GM12865 (cell line): ENCODE measurements at places on chromosomes 3 and 15.

DNA sequence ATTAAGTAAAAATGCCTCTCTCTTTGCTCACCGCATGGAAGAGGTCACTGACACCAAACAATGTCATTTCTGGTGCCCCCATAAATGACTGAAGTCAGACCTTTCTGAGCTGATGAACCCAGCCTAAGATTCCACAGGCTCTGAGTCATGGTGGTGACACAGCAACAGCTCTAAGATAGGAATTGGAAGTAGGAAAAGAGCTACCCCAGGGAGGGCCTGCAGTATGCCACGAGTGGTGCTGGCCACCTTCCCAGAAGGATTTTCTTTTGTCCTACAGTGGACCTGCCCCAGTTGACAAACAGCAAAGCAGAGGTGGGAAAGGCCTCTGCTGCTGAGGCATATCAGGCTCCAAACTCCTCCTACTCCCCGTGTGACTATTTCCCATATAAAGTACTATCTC, 208.1 kb downstream of the MINAR1 start:
- DNase-seq, result no peak

- DNase-seq, result peak; percentile 21
Measured at GRCh38 chr3:57598765-57599360, 1.7 kb upstream of the ARF4 start.

- peak; percentile 74 for DNase-seq
Measured at GRCh38 chr15:75199357-75199940, 2.2 kb upstream of the C15orf39 start.

DNA sequence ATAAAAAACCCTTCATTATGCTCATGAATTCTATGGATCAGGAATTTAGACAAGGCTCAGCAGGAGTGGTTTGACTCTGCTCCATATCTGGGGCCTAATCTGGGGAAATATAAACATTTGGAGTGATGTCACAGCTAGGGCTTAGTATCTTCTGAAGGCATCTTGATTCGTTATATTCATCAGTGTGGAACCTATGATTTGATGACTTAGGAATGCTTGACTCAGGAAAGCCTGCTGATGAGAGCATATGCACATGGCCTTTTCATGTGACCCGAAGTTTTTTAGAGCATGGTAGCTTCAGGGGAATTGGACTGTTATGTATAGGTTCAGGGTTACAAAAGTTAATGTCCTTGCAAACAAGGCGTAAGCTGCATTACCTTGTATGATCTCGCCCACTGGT, 184.9 kb upstream of the LRRC3B start:
- no peak for DNase-seq

GRCh38 chr15:65595960-65596359, 15.0 kb downstream of the INTS14 start:
- peak; percentile 24 for DNase-seq

DNA sequence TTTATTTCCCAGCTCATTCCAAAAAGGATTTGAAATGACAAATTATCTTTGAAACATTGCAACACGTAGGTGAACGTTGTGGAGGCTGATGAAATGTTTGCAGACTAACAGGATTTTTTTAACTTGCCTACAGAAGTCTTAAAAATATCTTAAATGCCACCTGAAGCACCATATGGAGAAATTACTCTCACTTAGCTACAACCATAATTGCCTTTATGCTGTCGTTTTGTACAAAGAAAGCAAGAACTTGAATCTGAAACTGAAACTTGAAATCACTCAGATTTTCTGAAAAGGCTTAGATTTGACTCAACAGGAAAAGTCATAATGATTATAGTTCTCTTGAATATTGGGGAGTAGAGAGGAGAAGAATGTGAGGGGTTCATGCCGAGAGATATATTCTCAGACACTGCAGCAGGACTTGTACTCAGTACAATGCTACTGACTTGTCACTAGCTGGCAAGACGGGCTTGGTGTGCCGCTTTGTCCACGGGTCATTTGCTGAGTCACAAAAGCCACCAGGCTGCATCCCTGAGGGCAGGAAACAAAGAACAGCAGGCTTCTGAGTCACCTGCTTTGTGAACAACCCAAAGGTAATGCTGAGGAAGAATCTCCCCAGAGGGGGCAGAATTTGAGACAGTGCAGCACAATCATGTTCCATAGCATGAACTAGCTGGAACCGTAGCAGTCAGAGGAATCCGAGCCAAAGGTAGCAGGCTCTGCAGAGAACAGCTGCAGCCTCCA, 7.1 kb upstream of the FMN1 start:
- DNase-seq, result peak; percentile 73

GRCh38 chr3:134804508-134805480, 9.7 kb downstream of the EPHB1 start:
- DNase-seq, result no peak

- peak; percentile 10 for DNase-seq
Measured at GRCh38 chr3:67593761-67594234, 60.6 kb downstream of the SUCLG2 start.

DNA sequence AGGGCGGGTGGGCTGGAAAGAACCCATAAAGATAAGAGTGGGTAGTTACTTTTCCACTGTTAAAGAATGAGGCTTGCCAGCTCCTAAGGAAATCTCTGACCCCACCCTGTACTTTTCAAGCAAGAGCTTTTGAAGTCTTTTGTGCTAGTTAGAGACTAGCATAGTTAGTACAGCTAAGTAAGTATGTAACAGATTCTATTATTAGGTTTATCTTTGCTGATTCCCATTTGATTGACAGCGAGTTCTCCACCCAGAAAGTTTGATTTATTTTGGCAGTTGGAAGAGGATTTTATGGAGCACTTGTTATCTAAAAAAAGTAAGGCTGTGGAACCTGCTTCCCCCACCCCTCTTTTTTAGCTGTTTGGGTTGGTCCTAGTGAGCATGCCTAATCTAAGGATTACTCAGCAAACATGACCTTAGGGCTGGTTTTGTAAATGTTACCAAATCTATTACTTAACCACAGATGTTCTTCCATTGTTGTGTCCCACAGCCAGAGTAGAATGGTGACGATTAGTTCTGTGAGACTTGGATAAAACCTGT, 57.6 kb downstream of the FNDC3B start:
- DNase-seq, result no peak

DNA sequence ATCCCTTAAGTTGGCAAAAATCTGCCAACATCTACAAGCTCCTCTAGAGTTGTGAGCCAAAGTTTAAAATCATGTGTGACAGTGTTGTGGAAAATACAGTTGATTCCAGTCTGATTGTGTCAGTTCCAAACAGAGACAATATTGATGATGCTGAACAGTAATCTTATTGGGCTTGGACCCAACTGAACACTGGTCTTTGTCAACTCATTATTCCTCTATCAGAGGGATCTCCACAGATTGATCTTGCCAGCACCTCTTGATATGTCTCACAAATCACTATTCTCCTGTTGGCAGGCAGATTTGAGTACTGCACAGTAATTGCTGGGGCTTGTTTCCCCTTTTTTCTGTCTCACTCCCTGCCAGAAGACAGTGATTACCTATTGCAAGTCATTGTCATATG, 326.6 kb upstream of the DPH6 start:
- DNase-seq, result no peak

- no peak for DNase-seq
Measured at GRCh38 chr15:59221511-59222505, 15.2 kb downstream of the LDHAL6B start.
